ENCODE measurements at places on chromosomes 4 and X.

DNA sequence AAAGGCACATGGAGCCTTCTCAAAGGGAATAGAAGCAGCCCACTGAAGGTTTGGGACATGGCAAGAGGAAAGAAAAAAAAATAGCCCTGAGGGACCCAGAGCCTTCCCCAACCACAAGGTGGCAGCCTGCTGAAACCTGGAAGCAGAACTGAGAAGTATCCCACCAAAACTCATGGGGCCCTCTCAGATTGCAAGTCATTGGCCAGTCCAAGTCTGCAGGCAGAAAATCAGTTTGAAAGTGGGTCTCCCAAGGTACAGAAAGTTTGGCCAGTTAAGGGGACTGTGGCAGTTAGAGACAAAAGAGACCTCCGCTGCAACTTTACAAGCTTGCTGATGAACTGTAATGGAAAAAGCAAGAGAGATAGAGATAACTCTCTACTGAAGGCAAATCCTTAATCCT, 155.8 kb downstream of the ANTXR2 start:
- DNase-seq, result no peak

- DNase-seq, result peak; percentile 32
Measured at GRCh38 chrX:103175944-103176753, 38.8 kb upstream of the BEX4 start.

GRCh38 chr4:79141530-79141929, 184.3 kb downstream of the NAA11 start:
- no peak for DNase-seq

GRCh38 chrX:24410514-24411189, 50.2 kb downstream of the SUPT20HL1 start:
- DNase-seq, result no peak

DNA sequence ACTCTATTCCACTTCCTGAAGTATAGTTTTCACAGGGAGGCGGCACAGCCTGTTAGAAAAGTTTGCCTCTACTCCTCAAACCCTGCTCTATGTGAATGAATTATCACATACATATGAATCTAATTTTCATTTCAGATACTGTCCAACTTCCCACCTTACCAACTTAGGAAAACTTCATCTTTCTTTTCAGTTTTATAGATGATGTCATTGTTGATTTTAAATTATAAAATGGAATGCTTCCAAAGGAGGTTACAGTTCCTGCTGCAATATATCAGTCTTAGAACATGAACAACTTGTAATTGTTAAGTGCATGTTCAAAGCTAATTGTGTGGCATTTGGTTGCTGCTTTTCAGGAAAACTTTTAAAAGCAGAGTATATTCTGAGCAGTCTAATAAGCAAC, 92.4 kb downstream of the NEUROG2 start:
- DNase-seq, result no peak

DNA sequence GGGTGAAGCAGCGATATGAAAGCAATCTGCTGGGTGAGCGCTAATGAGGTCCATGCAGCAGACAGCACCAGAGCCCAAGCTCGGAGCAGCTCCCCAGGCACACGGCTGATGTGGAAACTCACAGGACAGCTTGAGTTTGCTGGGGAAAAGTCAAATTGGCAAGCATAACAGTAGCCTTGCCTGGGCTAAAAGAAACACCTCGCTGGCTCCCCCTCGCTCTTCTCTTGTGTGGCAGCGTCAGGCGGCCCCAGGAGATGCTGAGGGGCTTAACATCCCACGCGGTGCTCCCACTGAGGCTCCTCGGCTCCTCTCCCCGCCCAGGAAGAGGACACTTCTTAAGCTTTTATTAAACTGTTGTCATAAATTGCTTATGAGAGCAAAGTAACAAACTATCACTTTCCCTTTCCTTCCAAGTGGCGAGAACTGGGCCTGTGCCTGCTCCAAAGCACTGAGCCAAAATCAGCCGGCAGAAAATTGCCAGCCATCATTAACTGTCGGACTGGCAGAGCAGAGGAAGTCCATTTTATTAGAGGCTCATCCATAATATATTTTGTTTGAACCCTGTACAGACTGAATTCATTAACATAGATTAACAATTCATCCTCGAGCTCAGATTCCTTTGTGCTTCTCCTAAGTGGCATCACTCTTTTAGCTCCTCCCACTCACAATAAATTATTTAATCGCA, 111.4 kb downstream of the TSPAN5 start:
- DNase-seq, result peak; percentile 22

DNA sequence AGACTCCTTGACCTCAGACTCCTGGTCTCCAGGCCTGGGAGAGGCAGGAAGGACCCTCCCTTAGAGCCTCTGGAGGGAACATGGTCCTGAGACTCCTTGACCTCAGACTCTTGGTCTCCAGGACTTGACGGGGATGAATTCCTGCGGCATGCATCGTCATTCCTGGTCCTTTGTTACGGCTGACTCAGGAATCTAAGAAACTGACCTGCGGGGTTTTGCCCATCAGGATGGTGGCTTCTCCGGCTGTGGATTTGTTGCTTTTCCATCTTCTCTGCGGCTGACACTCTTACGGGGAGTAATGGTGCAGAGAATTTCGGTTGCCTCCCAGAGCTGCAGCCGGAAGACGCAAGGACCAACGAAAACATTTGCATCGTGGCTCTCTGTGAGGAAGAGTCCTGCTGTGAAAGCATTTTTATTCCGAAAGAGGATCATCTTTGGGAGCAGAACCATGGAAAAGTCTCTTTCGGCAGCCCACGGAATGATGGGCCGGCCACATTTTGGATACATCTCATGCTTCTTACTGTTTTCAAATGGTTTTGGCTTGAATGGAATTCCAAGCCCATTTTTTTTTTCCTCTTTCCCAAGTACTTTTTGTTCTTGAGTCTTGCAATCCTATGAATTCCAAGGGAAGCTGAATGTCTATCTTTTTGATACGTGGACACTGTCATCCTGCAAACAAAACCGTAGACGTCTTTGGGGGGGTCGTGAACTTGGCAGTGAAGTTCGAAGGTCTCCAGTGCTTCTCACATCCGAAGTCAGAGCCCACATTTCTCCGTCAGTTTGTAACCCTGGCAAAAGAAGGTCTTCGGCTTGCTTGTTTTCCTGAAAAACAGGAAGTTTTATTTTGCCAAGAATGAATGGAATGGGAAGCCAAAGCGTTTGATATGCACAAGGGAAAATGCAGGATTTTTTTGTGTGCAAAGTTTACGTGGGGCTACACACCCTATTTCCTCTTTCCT, 36.5 kb downstream of the SHOX start:
- no peak for DNase-seq

- DNase-seq, result no peak
Measured at GRCh38 chr4:139557556-139558110, 1.6 kb upstream of the SETD7 start.

GRCh38 chrX:10633722-10634121, 13.3 kb upstream of the MID1 start:
- DNase-seq, result peak; percentile 26

GRCh38 chrX:136061286-136061685, 76.1 kb downstream of the SLC9A6 start:
- DNase-seq, result no peak

DNA sequence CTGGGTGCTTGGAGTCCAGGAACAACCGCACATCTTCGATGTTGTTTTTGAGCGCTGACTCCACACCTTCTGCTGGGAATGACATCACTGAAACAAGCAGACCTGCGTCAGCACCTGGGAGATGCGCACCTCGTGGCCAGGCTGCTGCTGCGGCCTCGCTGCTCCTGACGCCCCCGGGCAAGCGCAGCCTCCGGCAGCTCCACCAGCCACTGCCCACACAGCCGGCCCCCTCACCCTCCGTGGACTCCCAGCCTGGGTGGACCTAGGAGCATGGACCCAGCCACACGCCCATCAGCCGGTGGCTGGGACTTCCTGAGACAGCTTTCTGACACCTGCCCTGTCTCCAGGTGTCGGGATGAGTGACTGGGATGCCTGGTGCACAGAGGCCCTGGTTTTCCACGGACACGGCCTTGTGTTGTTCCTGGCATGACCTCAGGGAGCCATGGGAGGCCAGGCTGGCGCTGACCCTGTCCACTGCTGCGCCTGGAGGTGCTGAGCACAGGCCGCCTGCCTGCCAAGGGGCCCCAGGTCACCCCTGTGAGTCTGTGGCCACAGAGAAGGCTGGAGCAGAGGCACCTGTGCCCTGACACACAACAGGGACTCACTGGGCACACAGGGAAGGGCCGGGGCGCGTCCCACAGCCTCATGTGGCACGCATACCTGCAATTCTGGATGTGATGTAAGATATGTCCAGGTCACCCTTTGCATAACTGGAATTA, 48.6 kb downstream of the GAK start:
- DNase-seq, result no peak

Measured in NCI-H2171 treated with DMSO at 0.1 percent for 48 hours (cell line).